ENCODE measurements at places on chromosomes 16 and 17. TPM values are rescaled to one million over a fixed set of nuclear protein-coding genes. Genes with fewer than 3 reads are reported as not detected.

SNX20 gene
- total RNA-seq, result 9.2 TPM

NPIPB9 gene
- total RNA-seq, result 3.5 TPM

SPEM1 gene
- total RNA-seq, result not detected

LRRC46 gene
- total RNA-seq, result 1.1 TPM

USP22 gene
- total RNA-seq, result 160 TPM

UTS2R gene
- total RNA-seq, result not detected

SNX11 gene
- total RNA-seq, result 20.8 TPM
